Nephron progenitor cell (in vitro differentiated cells): ENCODE measurements at places on chromosomes 4 and X.

DNA sequence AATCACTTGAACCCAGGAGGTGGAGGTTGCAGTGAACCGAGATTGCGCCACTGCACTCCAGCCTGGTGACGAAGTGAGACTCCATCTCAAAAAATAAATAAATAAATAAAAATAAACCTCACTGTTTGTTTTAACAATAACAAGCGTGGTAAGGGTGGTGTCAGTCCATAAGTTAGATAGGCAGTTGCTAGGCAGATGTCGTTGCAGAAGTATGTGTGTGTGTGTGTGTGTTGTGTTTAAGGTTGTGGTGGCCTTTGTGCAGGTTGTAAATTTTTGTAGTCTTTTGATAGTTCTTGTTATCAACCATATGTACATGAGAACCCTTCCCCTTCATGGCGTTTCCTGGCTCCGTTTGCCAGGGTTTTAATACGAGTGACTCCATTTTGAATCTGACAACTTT, 4.0 kb upstream of the AASDH start:
- no peaks in the 10 kb centered on the region for H3K27me3 ChIP-seq
- no peak for DNase-seq
- peaks cover 40% of the 10 kb centered on the region for H3K4me1 ChIP-seq
- H3K4me3 ChIP-seq, result no peak overlapping the region
- no peak overlapping the region for H3K27ac ChIP-seq

DNA sequence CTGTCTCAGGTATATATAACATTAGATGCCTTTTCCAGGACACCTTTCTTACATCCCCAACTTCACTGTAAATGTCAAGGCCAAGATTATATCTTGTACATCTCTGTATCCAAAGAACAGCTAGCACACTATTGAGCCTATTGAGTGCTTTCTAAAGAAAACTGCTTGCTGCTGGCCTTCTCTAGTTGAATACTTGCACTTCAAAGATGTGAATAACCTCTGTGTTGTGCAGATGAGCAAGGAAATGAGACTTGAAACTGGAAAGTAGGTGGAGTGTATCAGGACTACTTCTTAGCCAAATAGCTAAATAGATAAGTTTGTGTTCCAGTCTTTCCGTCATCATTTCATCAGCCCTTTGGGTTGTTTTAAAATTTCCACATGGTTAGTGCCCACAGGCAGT, 704.4 kb upstream of the AMOT start:
- H3K27ac ChIP-seq, result no peak overlapping the region
- no peak overlapping the region for H3K4me3 ChIP-seq
- DNase-seq, result no peak
- no peaks in the 10 kb centered on the region for H3K27me3 ChIP-seq
- H3K4me1 ChIP-seq, result no peaks in the 10 kb centered on the region
- no peaks in the 10 kb centered on the region for H3K36me3 ChIP-seq

- H3K36me3 ChIP-seq, result peaks cover 17% of the 10 kb centered on the region
- no peak overlapping the region for H3K4me3 ChIP-seq
- peaks cover 5% of the 10 kb centered on the region for H3K4me1 ChIP-seq
- H3K27ac ChIP-seq, result no peak overlapping the region
- H3K27me3 ChIP-seq, result no peaks in the 10 kb centered on the region
These were observed 12.8 kb downstream of the ZFP42 start for GRCh38 chr4:188008377-188008776.

GRCh38 chr4:150423074-150423473, 158.9 kb upstream of the MAB21L2 start:
- no peak overlapping the region for H3K4me3 ChIP-seq
- H3K4me1 ChIP-seq, result no peaks in the 10 kb centered on the region
- no peaks in the 10 kb centered on the region for H3K36me3 ChIP-seq
- no peak overlapping the region for H3K27ac ChIP-seq

DNA sequence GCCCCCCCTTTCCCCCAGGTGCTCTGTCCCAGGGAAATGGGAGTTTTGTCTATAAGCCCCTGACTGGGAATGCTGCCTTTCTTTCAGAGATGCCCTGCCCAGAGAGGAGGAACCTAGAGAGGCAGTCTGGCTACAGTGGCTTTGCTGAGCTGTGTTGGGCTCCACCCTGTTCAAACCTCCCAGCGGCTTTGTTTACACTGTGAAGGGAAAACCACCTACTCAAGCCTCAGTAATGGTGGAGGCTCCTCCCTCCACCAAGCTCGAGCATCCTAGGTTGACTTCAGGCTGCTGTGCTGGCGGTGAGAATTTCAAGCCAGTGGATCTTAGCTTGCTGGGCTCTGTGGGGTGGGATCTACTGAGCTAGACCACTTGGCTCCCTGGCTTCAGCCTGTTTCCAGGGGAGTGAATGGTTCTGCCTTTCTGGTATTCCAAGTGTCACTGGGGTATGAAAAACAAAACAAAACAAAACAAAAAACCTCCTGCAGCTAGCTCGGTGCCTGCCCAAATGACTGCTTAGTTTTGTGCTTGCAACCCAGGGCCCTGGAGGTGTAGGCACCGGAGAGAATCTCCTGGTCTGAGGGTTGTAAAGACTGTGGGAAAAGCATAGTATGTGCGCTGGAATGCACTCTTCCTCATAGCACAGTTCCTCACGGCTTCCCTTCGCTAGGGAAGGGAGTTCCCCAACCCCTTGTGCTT, 41.7 kb downstream of the ITM2A start:
- no peak overlapping the region for H3K27ac ChIP-seq
- peaks cover 2% of the 10 kb centered on the region for H3K27me3 ChIP-seq
- H3K4me3 ChIP-seq, result no peak overlapping the region

DNA sequence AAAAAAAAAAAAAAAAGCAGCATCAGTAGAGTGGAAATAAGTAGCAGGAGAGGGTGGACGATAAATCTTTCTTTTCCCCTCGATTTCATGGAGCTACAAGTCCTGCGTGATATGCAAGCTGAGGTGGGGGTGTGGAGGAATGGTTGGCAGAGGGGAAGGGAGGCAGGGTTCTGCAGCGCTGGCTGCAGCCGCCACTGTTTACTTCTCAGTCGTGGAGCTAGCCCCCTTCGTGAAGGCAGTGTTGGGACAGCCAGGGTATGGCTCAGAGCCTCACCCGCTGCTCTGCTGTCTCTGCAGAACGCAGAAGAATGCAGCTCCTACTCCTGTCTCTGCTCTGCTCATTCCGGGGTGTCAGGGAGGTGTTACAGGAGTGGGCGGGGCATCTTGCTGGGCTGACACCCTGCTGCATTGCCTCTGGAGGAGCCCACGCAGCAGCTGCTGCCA, 140.6 kb downstream of the GPM6A start:
- no peak overlapping the region for H3K27ac ChIP-seq
- DNase-seq, result peak; percentile 41
- H3K36me3 ChIP-seq, result no peaks in the 10 kb centered on the region

- peaks cover 6% of the 10 kb centered on the region for H3K4me1 ChIP-seq
- DNase-seq, result no peak
- H3K27ac ChIP-seq, result peak overlapping the region; percentile 9
- no peaks in the 10 kb centered on the region for H3K36me3 ChIP-seq
- no peak overlapping the region for H3K4me3 ChIP-seq
These were observed 17.4 kb downstream of the TLR10 start for GRCh38 chr4:38765382-38765781.

GRCh38 chr4:121675715-121676114, 21.1 kb downstream of the ANXA5 start:
- H3K27me3 ChIP-seq, result no peaks in the 10 kb centered on the region
- no peak overlapping the region for H3K27ac ChIP-seq
- no peak overlapping the region for H3K4me3 ChIP-seq
- no peak for DNase-seq
- no peaks in the 10 kb centered on the region for H3K4me1 ChIP-seq
- peaks cover 43% of the 10 kb centered on the region for H3K36me3 ChIP-seq

DNA sequence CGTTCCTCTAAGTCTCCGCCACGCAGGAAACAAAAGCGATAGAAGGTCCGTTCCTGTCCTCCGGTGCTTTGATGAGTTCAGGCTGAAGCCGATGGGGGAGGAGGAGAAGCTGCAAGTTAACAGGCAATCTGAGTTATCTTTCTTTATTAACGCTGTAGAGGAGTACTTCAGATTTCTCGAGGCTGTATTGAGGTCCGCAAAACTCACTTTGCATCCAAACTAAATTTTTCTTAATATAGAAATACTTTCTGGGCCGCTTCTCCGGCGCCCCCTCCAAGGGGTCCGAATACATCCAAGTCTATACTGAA, 395 bp upstream of the SOWAHB start:
- no peak for DNase-seq
- peaks cover 5% of the 10 kb centered on the region for H3K36me3 ChIP-seq
- H3K27me3 ChIP-seq, result peaks cover 55% of the 10 kb centered on the region
- H3K27ac ChIP-seq, result no peak overlapping the region
- peaks cover 28% of the 10 kb centered on the region for H3K4me1 ChIP-seq

DNA sequence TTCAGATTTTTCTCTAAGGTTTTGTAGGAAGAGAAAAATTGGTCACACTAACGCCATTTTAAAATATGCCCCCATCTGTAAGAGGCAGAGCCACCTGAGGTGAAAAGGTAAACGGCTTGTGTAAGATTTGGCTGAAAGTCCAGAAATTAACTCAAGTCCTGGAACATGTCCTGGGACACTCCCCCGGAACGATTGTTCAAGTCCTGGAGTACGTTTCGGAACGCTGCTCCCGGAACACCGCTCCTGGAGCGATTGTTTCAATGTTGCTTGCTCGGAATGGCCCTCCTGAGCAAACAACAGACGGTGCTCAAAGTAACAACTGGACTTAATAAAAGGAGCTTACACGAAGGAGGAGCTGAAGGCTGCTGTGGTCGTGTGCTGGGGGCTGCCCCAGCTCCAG, 796.5 kb upstream of the SLIT2 start:
- no peak for DNase-seq
- H3K4me3 ChIP-seq, result no peak overlapping the region
- H3K27ac ChIP-seq, result no peak overlapping the region
- peaks cover 5% of the 10 kb centered on the region for H3K36me3 ChIP-seq
- no peaks in the 10 kb centered on the region for H3K27me3 ChIP-seq

GRCh38 chr4:147683188-147683591, 773 bp downstream of the PRMT9 start:
- peak overlapping the region; percentile 92 for H3K4me3 ChIP-seq
- H3K36me3 ChIP-seq, result peaks cover 13% of the 10 kb centered on the region
- H3K27me3 ChIP-seq, result peaks cover 9% of the 10 kb centered on the region
- H3K27ac ChIP-seq, result peak overlapping the region; percentile 94

DNA sequence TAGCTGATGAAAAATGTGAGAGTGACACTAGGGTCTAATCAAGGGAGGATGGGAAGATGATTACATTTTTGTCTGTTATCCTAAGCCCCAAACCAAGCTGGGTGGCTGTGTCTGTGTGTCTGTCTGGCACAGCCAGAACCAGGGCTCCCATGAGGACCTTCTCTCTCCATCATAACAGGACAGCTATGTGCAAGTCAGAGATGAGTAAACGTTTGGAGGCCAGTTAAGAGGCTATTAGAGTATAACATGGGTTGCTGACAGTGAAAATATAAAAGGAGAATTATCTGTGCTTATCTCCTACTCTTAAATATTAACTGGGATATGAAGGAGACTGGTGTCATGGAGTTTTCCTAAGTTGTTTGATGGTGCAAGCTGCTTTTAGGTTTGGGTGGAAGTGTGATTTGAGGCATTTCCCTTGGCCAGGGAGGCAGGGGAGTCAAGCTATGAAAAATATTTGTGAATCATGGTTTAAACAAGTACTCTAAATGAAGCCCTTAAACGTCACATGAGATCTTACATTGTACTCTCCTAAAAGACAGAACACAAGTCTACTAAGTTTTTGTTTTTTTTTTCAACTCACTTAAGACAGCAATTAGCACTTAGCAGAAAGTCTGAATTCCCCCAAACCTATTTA, 156.2 kb downstream of the ENOX2 start:
- H3K27me3 ChIP-seq, result no peaks in the 10 kb centered on the region
- peaks cover 16% of the 10 kb centered on the region for H3K4me1 ChIP-seq

- no peaks in the 10 kb centered on the region for H3K36me3 ChIP-seq
- no peak overlapping the region for H3K4me3 ChIP-seq
- no peak overlapping the region for H3K27ac ChIP-seq
- H3K4me1 ChIP-seq, result peaks cover 38% of the 10 kb centered on the region
- DNase-seq, result no peak
- no peaks in the 10 kb centered on the region for H3K27me3 ChIP-seq
These were observed 184.1 kb downstream of the CBR4 start for GRCh38 chr4:168825975-168826374.

DNA sequence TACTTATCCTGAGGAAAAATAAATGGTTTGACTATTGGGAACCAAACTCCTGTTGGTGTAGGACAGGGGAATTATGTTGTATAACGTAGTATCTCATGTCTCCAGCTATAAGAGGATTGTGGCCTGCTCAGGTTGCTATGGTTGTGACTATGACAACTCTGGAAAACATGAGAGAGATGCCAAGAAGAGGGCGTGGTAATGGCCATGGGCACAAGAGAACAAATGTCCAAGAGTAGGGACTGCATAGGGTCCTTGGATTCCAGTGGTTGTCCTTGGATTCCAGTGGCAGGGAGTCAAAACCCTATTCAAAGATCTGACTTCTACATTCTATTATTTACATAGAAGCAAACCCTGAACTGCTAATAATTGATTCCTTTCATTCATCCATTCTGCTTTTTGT, 6.8 kb upstream of the MOB1B start:
- peaks cover 6% of the 10 kb centered on the region for H3K4me1 ChIP-seq
- H3K27me3 ChIP-seq, result peaks cover 3% of the 10 kb centered on the region
- DNase-seq, result no peak

- H3K36me3 ChIP-seq, result no peaks in the 10 kb centered on the region
- no peaks in the 10 kb centered on the region for H3K27me3 ChIP-seq
- no peak overlapping the region for H3K4me3 ChIP-seq
- H3K27ac ChIP-seq, result peak overlapping the region; percentile 80
These were observed 2.3 kb upstream of the SASH3 start for GRCh38 chrX:129777218-129778030.

- peaks cover 2% of the 10 kb centered on the region for H3K27me3 ChIP-seq
- H3K36me3 ChIP-seq, result peaks cover 20% of the 10 kb centered on the region
- H3K4me3 ChIP-seq, result no peak overlapping the region
- no peak for DNase-seq
- peaks cover 13% of the 10 kb centered on the region for H3K4me1 ChIP-seq
These were observed 2.3 kb downstream of the LAGE3 start for GRCh38 chrX:154476821-154477220.

- H3K27ac ChIP-seq, result no peak overlapping the region
- H3K4me1 ChIP-seq, result peaks cover 12% of the 10 kb centered on the region
- no peak overlapping the region for H3K4me3 ChIP-seq
- DNase-seq, result no peak
- peaks cover 6% of the 10 kb centered on the region for H3K27me3 ChIP-seq
- peaks cover 89% of the 10 kb centered on the region for H3K36me3 ChIP-seq
These were observed 212.6 kb upstream of the AGTR2 start for GRCh38 chrX:115957862-115958490.

GRCh38 chr4:87327136-87327535, 4.5 kb upstream of the HSD17B13 start:
- DNase-seq, result no peak
- H3K27ac ChIP-seq, result no peak overlapping the region
- peaks cover 18% of the 10 kb centered on the region for H3K36me3 ChIP-seq
- no peak overlapping the region for H3K4me3 ChIP-seq
- H3K27me3 ChIP-seq, result peaks cover 3% of the 10 kb centered on the region

GRCh38 chr4:73867783-73868182, 1.4 kb upstream of the CXCL1 start:
- no peak for DNase-seq
- H3K4me3 ChIP-seq, result no peak overlapping the region
- H3K27me3 ChIP-seq, result peaks cover 62% of the 10 kb centered on the region
- no peak overlapping the region for H3K27ac ChIP-seq
- H3K4me1 ChIP-seq, result peaks cover 9% of the 10 kb centered on the region
- H3K36me3 ChIP-seq, result no peaks in the 10 kb centered on the region
